ENCODE measurements at places on chromosomes 2 and 18.
A peak's percentile ranks its signal among the peaks of the same experiment; 100 is the strongest.

- no peak for DNase-seq
These were observed 27.0 kb upstream of the SCN1A start for GRCh38 chr2:166154685-166155338.

DNA sequence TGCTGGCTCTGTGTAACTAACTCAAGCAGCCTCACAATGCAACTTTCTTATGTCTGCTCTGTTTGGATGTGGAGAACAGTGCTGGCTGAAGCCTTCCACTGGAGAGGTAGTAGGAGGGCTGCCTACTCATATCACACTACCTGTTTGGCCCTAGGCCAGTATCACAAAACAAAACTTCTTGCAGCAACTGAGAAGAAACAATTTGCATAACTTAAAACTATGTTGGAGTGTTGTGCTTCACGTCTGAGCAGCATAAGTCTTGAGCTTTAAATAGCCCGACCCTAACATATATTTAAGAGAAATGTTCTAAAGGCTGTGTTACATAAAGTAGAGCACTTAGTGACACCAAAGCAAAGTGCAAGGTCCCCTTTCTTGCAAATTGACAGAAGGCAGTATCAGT, 204.9 kb upstream of the ACVR2A start:
- DNase-seq = no peak

- no peak for DNase-seq
These were observed 96.1 kb downstream of the RBMS1 start for GRCh38 chr2:160397530-160397865.

GRCh38 chr2:159067971-159068370, 99.5 kb downstream of the TANC1 start:
- DNase-seq = no peak

DNA sequence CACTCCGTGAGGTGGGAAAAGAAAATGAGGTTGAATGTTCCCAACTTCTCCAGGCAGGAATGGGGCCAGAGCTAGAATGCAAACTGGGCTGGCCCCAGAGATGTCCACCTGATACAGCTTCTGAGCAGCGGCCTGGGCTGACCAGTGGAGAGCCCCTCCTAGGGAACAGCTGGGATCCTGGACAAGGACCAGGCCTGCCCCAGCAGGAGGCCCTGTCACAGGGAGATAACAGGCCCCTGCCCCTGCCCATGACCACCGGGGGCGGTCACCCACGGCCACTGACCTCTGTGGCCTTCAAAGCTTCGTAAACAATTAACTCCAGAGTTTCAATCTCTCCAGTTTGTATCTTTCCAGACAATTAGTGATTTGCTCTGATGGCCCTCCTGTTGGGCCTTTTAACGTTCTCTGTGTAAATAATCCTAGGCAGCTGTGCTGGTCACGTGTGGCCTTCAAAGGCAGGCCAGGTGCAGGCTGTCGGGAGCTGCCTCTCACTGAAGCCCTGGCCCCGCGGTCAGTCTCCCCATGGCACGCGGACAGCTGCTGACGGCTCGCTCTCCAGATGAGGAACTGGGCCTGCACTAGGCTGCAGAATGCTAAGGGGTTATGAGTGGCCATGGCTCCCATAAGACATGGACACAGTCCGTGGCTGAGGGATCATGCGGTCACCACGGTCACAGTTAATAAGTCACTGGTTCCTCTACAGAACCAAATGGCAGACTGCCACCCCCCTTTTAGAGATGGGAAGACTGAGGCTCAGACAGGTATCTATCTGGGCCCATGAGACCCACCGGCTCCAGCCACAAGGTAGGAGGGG, 9.2 kb downstream of the HS6ST1 start:
- no peak for DNase-seq

DNA sequence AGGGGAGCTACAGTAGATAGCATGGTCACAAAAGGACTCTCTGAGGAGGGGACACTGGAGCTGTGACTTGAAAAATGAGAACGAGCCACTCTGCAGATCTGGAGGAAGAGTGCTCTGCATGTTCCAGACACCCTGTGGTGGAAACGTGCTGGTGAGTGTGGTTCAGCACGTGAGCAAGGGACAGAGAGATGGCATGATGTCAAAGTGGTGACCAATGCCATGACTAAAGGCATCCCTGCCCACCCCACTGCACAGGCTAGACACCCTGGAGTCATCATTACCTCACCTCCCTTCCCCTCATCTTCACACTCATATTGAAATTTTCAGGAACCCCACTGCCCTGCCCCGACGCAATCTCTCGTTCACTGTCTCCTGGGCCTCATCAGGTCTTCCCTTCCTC, 56.5 kb downstream of the SLC4A5 start:
- no peak for DNase-seq

DNA sequence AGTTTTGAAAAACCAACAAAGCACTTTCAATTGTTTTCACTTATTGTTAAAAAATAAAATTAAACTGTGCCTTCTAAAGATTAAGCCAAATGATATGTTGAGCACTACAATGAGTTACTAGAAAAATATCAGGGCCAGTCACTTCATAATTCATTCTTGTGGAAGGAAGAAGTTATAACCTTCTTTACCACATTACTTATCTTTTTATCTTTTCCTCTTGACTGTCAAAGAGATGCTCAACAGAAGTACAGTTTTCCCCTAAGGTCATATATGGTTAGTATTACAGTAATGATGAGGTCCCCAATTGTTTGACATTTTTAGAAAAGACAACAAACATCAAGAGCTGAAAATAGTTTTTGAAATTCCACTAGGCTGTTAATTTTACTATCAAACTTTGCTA, 9.4 kb downstream of the PELI1 start:
- DNase-seq = no peak

- DNase-seq = no peak
These were observed 197.7 kb upstream of the STON1 start for GRCh38 chr2:48332286-48332685.

DNA sequence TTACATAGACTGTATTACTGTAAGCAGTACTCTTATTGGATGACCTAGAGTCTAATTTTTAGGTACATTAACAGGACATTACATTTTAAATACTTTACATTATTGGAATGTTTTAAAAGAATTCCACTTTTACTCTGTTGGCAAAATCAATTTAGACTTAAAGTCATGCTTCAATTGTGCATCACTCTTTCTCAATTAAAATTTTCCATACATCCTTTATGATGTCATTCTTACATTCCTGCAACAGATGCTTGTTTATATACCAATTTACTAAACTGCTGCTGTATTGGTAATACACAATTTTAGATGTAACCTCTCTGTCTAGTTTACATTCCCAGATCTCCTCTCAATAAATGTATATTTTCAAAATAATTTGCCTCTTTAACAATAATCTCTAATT, 440.1 kb downstream of the ZEB2 start:
- no peak for DNase-seq

- DNase-seq = no peak
These were observed 290.4 kb upstream of the RBMS1 start for GRCh38 chr2:160784034-160784433.

GRCh38 chr2:42385225-42385624, 24.2 kb upstream of the COX7A2L start:
- no peak for DNase-seq

DNA sequence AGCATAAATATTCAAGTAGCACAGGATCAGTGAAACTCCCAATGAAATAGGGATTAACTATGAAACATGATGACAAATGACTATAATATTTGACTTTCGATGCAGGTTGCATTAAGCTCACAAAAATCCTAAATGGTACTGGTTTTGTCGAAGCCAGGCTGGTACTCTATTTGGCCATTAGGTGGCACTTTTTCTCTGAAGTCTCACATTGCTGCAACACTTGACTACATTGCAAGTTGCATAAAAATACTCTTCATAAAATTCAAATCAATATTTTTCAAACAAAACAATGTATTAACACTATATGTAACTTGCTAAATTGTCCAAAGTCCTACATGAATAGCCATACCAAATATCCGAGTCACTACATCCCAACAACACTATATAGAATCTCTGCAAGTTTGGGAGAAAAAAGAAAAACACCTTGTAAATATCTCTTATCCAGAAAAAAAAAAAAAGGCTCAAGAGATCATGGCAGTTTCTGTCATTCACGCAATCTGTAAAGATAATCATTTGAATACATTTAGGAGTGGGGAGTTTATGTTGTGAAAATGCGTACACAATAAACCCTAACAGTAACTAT, 9.5 kb downstream of the RTTN start:
- DNase-seq = no peak

- no peak for DNase-seq
These were observed 420.9 kb upstream of the ST6GAL2 start for GRCh38 chr2:107306881-107307280.

- no peak for DNase-seq
These were observed 59.5 kb upstream of the IL1RL1 start for GRCh38 chr2:102251849-102252203.

DNA sequence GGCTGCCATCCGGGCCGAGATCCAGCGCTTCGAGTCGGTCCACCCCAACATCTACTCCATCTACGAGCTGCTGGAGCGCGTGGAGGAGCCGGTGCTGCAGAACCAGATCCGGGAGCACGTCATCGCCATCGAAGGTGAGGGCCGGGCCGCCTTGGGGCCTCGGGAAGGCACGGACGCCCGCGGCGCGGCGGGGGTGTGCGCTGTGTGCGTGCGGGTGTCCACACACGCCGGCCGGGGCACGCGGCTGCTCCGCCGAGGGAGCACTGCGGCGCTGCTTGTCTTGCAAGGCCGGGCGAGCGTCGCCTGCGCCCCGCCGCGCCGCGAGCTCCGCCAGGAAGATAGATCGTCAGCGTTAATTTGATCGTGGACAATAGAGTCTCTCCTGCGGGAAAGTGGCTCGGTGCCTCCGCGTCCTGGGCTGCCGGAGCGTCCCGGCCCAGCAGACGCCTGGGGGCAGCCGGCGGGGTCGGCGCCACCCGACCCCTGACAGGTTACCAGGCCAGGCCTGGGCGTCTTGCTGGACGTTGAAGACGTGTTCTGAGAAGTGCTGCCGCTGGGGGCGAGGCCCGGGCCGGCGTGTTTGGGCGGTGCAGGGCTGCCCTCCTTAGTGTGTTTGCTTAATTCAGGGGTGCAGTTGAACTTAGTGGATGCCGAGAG, 1.0 kb downstream of the AGAP1 start:
- no peak for DNase-seq

- no peak for DNase-seq
These were observed 179.5 kb downstream of the PHLPP1 start for GRCh38 chr18:62894681-62895390.

GRCh38 chr18:31261792-31262582, 56.0 kb upstream of the DSG1 start:
- no peak for DNase-seq

DNA sequence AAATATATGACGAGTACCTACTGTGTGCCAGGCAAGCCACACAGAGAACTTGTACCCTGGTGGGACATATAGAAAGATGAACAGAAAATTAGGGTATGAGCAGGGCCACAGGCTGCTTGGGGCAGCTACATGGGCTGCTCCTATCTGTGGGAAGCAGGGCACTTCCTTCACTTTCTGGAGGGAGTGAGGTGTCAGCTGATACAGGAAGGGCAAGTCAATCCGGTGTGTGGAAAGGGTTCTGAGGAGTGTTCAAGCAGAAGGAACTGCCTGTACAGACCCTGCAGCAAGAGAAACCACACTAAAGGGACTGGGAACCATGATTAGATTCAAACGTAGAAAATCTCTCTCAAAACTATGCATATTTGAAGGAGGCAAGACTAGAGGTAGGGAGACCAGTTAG, 58.6 kb upstream of the BCL11A start:
- DNase-seq = peak; percentile 64

Data from GDM1 (cell line).